DMS 273 treated with DMSO at 0.1 percent for 48 hours (cell line): ENCODE measurements at places on chromosomes 12 and 14.

- peak; percentile 40 for DNase-seq
Measured at GRCh38 chr14:58637391-58638230, at the start of gene DACT1. Gene DACT1 (plus strand): TSS chr14:58637962. CDS start chr14:58638203, 241 bp downstream.

GRCh38 chr14:99597911-99598600 is 6.0 kb downstream of the CCDC85C start:
- DNase-seq, result no peak

- DNase-seq, result no peak
Measured at GRCh38 chr12:64678248-64678647, 68.0 kb downstream of the RASSF3 start.

DNA sequence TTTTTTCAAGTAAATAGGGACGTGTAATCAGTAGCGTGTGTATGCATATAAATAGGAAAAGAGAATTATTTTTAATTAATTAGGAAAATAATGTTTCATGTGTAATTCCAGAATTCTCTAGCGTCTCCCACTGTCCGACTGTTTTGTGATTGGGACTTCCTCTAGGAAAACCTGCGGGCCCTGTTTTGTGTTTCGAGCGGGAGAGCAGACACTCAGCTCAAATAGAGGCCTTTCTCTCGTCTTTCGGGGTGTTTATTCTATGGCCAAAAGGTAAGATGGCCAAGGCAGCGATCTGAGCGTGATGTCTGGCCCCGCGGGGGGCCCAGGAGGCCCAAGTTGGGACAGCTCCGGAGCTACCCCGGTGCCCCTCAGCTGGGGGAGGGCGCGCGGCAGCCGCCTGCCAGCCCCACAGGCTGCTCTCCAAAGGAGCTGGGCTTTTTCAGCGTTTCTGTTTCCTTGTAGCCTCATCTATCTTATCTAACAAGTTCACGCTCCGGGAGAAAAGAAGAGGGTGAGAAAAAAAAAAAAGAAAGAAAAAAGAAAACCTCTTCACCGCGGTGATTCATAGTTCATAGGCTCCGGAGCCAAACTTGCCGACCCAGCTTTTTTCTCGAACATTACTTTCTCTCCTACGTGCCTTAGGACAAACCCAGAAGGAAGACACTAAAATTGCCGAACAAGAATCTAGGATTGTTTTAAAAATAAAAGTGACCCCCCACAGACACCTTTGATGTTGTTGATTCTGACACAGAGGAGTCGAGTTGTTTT is 7.5 kb upstream of the FOXG1 start:
- DNase-seq, result no peak

DNA sequence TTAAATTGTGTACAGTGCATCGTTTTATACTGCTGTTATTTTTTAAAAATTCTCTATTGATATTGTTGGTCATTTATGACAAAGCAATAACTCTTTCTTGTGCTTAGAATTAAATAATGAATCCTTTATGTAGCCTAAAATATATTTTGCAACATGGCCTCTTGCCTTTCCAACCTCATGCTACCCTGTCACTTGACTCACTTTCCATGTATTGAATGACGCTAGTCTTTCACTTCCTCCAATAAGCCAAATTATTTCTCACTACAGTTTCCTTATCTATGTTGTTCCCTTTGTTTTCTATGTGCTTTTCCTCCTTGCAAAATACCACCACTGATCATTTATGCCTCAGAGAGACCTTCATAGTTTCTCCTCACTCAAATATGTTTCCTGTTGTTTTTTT is 16.3 kb upstream of the EPYC start:
- no peak for DNase-seq

GRCh38 chr14:30193101-30193500 is 265.5 kb upstream of the PRKD1 start:
- DNase-seq, result no peak

DNA sequence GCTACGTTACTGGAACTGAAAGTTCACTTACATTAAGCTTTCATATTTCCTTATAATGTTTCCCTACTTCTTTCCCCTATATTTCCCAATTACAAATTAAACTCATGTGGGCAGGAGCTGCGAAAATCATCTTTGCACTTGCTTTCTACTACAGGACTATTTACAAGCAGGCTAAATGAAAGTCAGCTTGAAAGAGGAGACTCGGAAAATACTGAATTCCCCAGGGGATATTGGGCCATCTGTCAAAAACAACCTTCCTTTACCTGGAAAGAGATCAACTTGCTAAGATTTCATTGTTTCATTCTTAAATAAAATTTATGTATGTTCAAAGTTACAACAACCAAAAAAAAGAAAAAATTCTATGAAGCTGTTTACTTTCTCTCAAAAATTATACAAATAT is 92.8 kb upstream of the BBS10 start:
- peak; percentile 41 for DNase-seq

DNA sequence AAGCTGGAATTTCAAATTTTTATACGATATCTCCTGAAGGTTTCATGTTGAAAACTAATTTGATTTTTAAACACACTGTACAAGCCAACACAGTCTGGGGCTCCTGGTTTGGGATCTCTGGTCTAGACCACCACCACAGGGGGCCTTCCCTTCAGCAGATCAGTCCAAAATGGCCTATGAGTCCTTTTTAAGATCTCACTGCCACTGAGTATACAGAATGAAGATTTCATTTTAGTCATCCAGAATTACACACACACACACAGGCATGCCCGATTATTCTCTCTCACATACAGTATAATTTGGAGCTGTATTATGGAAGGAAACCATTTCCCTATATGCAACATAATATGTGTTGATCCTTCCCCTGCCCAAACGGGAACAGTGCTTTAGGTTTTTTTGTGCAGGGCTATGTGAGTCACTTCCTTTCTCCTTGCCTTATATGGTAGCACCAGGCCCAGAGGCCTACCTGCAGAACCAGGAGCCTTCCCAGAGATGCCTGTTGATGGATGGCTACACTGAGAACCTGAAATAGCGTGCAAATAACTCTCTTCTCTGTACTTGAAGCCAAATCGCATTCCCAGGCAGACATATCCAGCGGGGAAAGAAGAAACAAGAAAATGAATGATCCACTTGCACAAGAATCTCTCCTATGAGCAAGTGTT is 28.1 kb upstream of the WNK1 start:
- DNase-seq, result no peak

DNA sequence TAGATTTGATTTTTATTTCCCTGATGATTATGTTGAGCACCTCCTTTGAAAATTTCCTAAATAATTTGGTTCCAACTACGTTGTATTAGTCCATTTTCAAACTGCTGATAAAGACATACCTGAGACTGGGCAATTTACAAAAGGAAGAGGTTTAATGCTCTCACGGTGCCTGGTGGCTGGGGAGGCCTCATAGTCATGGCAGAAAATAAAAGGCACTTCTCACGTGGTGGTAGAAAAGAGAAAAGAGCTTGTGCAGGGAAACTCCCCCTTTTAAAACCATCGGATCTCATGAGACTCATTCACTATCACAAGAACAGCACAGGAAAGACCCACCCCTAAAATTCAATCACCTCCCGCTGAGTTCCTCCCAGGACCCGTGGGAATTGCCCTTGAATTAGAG is 372.3 kb downstream of the RPL10L start:
- no peak for DNase-seq

DNA sequence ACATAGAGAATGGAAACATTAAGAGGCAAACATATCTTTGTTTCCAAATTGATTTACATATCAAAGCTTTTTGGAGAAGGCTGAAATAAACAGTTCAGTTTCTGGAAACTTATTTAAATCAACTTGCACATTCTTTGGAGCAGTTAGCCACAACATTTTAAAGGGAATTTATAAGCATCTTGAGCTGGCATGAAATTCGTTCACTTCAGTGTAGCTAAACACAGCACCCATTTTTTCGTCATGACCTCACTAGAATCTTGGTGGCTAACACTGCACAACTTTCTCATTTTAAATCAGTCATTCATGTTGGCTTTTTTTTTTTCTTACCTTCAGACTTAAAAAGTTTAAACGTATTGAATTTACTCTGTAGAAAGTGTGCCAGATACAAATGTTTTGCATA is 1139.9 kb upstream of the FLRT2 start:
- DNase-seq, result no peak

DNA sequence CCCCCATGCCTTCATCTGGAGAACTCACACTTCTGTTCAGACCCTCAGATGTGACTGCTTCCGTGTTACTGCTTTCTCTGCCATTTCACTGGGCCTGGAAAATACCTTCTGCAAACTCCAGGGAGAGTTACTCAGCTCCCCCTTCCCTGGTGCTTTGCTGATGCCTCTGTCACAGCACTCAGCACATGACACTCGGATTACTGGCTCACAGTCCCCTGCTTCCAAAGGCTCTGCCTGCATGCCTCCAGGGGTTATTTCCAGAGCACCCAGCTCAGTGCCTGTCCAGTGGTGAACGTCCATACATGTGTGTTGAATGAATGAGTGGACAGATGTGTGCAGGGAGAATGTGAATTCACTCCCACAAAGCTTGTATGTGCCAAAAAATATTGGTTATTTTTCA is 237.2 kb upstream of the FKBP4 start:
- no peak for DNase-seq

GRCh38 chr12:27818401-27818918 is 38.4 kb upstream of the MANSC4 start:
- no peak for DNase-seq

DNA sequence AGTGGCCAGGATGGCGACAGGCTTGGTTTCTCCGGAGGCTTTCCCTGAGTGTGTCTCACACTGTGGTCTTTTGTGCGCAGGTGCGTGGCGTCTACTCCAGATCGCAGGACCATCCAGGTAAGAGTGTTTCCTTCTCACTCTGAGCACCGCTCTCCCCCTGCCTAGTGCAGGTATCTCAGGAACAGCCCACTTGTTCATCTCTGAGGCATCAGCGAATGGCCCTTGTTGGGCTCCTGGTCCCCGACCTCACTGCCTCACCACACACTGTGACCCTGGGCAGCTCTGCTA is 781 bp downstream of the ADGRD1 start:
- no peak for DNase-seq

DNA sequence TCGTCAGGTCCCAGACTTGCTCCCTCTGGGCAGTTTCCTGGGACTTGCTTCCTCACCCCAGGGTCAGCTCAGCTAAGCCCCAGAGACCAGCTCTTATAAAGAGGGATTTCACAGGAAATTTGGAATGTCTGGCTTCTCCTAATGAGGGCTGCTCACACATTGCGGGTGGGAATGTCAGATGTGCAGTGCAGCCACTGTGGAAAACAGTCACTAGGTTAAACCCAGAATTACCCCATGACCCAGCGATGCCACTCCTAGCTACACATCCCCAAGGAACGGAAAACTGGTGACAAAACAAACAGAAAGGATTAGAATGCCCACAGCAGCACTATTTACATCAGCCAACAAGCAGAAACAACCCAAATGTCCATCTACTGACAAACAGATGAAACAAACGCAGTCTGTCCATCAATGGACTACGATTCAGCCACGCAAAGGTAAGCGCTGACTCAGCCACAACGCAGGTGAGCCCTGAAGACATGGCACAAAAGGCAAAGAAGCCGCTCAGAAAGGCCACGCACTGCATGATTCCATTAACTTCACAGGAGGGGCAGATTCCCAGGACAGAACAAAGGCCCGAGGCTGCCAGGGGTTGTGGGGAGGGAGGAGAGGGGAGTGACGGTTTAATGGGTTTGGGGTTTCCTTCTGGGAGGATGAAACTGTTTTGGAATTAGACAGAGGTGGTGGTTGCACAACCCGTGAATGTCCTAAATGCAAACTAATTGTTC is 63.0 kb downstream of the NCOR2 start:
- no peak for DNase-seq

- DNase-seq, result no peak
Measured at GRCh38 chr12:99695050-99695449, 47.5 kb downstream of the GARIN6 start.

- DNase-seq, result no peak
Measured at GRCh38 chr12:2101359-2101758, 48.6 kb downstream of the CACNA1C start.

- DNase-seq, result no peak
Measured at GRCh38 chr14:63436286-63437098, 106.7 kb downstream of the PPP2R5E start.

DNA sequence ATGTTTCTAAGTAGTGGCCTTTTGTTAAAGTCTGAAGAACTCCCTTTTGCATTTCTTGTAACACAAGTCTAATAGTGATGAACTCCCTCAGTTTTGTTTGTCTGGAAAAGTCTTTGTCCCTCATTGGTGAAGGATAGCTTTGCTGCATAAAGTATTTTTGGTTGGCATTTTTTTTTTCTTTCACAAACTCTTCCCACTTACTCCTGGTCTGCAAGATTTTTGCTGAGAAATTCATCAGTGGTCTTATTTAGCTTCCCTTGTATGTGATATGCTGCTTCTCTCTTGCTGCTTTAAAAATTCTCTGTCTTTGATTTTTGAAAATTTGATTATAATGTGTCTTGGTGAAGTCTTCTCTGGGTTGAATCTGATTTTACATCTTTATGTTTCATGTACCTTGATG is 22.7 kb downstream of the TRMT5 start:
- DNase-seq, result no peak

DNA sequence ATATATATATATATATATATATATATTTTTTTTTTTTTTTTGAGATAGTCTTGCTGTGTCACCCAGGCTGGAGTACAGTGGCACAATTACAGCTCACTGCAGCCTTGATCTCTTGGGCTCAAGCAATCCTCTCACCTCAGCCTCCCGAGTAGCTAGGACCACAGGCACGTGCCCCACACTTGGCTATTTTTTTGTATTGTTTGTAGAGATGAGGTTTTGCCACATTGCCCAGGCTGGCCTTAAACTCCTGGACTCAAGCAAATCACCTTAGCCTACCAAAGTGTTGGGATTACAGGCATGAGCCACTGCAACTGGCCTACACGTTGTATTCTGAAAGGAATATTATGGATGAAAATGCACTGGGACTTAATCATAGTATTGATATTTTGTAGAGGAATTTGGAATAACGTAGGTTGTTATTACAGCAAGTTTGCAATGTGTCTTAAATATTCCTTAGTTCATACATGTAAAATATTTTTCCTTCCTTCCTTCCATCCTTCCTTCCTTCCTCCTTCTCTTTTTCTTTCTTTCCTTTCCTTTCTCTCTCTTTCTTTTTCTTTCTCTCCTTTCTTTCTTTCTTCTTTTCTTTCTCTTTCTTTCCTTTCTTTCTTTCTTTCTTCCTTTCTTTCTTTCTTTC is 862 bp downstream of the KLRB1 start:
- DNase-seq, result no peak

DNA sequence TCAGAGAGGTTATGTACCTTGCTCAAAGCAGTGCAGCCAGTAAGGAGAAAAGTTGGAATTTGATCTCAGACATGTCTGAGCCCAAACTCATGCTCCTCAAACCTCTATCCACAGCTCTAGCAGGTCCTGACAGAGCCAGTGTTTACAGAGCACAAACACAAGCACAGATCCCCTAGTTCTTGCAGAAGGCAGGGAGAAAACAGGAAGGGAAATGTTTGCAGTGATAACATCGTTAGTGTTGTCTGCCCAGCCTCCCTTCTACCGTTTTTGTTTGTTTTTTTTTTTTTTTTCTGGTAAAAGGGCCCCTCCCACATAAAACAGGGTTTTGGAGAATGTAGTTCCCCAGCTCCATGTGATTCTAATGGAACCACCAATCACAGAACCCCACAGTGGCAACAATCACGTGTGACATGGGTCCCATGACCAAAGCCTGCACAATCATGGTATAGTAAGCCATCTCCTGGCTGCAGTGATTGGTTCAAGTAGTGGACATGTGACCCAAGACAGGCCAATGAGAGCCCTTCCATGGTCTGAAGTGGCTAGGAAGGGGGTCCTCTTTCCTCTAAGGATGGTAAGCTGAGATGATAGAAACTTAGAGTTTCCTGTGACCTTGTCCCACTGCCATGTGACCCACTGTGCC is 513.4 kb downstream of the MED13L start:
- no peak for DNase-seq

GRCh38 chr14:32480337-32480736 is 151.2 kb downstream of the AKAP6 start:
- no peak for DNase-seq

GRCh38 chr12:52019113-52019770 is 12.5 kb downstream of the TAMALIN start:
- DNase-seq, result no peak

- no peak for DNase-seq
Measured at GRCh38 chr12:5577741-5578140, 145.8 kb downstream of the NTF3 start.
